ENCODE measurements at places on chromosomes 11 and 22.
A peak's percentile ranks its signal among the peaks of the same experiment; 100 is the strongest.

- no peak for DNase-seq
- H3K36me3 ChIP-seq = no peaks in the 10 kb centered on the region
- no peak overlapping the region for H3K4me3 ChIP-seq
- H3K27me3 ChIP-seq = no peaks in the 10 kb centered on the region
Measured at GRCh38 chr22:28017558-28017820, 98.4 kb upstream of the PITPNB start.

- H3K27me3 ChIP-seq = no peaks in the 10 kb centered on the region
- no peak for DNase-seq
- no peak overlapping the region for H3K4me3 ChIP-seq
- no peaks in the 10 kb centered on the region for H3K36me3 ChIP-seq
- H3K27ac ChIP-seq = no peak overlapping the region
Measured at GRCh38 chr11:12531681-12532080, 142.5 kb upstream of the TEAD1 start.

DNA sequence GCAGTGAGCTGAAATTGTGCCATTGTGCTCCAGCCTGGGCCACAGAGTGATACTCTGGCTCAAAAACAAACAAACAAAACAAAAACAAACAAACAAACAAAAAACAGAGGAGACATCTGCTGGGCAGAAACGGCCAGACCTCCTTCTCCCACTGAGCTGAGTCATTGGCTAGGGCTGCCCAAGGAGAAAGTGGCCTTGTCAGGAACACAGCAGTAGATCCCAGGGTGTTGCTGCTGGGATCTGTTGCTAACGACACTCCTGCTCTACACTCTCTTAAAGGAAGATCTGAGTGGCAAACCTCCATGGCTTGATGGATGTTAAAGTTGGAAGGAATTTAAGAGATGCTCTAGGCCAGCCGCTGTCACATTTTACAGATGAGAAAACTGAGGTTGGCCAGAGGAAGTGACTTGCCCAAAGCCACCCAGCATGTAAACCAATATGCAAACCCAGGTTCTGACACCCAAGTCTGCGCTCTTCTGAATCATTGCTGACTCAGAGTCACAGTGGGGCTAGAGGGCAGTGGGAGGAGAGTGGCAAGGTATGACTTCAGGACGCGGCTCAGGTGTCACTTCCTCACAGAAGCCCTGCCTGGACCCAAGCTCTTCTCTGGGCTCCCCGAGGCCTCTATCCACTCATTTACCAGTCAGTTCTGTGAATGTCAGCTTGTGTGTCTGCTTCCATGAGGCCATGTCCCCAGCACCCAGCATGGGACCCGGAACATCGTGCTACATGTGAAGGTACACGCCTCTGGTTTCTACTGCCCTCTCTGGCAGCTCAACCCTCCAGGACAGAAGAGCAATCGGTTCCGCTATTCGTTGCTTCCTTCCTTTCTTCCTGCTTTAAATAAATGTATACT is 11.3 kb upstream of the GDPD5 start:
- H3K36me3 ChIP-seq = no peaks in the 10 kb centered on the region
- H3K27me3 ChIP-seq = no peaks in the 10 kb centered on the region
- H3K4me3 ChIP-seq = no peak overlapping the region
- DNase-seq = no peak
- H3K4me1 ChIP-seq = no peaks in the 10 kb centered on the region

GRCh38 chr22:41979423-41980250 is 10.4 kb downstream of the SEPTIN3 start:
- no peaks in the 10 kb centered on the region for H3K36me3 ChIP-seq
- H3K4me1 ChIP-seq = peaks cover 5% of the 10 kb centered on the region
- no peak for DNase-seq
- peaks cover 36% of the 10 kb centered on the region for H3K27me3 ChIP-seq
- no peak overlapping the region for H3K4me3 ChIP-seq

- H3K36me3 ChIP-seq = no peaks in the 10 kb centered on the region
- no peak for DNase-seq
- H3K27ac ChIP-seq = no peak overlapping the region
- H3K4me1 ChIP-seq = no peaks in the 10 kb centered on the region
- H3K4me3 ChIP-seq = no peak overlapping the region
- H3K27me3 ChIP-seq = peaks cover 32% of the 10 kb centered on the region
Measured at GRCh38 chr11:117781627-117782026, 15.4 kb downstream of the DSCAML1 start.

DNA sequence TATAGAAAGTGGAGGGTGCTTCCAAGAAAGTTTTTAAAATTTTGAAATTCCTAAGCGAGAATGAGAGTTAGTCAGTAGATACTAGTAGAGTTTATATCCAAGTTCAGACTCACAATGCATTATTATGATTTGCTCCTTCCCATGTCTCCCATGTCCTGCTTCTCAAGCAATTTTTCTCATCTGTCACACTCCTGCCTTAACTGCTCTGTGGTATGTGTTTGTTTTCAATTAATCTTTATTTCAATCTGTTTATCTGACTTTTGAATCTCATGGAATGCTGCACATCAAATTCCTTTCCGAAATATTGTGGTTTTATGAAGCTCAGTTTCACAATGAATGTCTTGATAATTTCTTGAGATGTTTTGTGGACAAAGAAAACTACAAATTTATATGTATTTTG is 18.1 kb downstream of the THY1 start:
- H3K27me3 ChIP-seq = no peaks in the 10 kb centered on the region
- no peak overlapping the region for H3K27ac ChIP-seq
- DNase-seq = no peak

- no peaks in the 10 kb centered on the region for H3K27me3 ChIP-seq
- peak overlapping the region; percentile 80 for H3K27ac ChIP-seq
Measured at GRCh38 chr11:48002561-48002960, 22.2 kb downstream of the PTPRJ start.

- no peak for DNase-seq
- peaks cover 9% of the 10 kb centered on the region for H3K4me1 ChIP-seq
- no peak overlapping the region for H3K27ac ChIP-seq
- H3K27me3 ChIP-seq = no peaks in the 10 kb centered on the region
Measured at GRCh38 chr11:125070699-125071254, 7.7 kb downstream of the SLC37A2 start.

- H3K36me3 ChIP-seq = no peaks in the 10 kb centered on the region
- H3K27me3 ChIP-seq = no peaks in the 10 kb centered on the region
- H3K4me1 ChIP-seq = no peaks in the 10 kb centered on the region
- no peak overlapping the region for H3K27ac ChIP-seq
- no peak overlapping the region for H3K4me3 ChIP-seq
- no peak for DNase-seq
Measured at GRCh38 chr11:117126223-117126965, 17.7 kb upstream of the PAFAH1B2 start.

- DNase-seq = no peak
Measured at GRCh38 chr11:28176351-28176750, 68.2 kb downstream of the METTL15 start.

GRCh38 chr22:37519268-37520195 is at the start of gene CARD10:
Gene CARD10, minus strand, starts transcription at chr22:37519415. Its CDS starts 215 bp downstream, at chr22:37519200.
- H3K27me3 ChIP-seq = peaks cover 79% of the 10 kb centered on the region
- H3K36me3 ChIP-seq = no peaks in the 10 kb centered on the region
- no peak within 1 kb of the TSS for H3K4me3 ChIP-seq
- DNase-seq = no peak

DNA sequence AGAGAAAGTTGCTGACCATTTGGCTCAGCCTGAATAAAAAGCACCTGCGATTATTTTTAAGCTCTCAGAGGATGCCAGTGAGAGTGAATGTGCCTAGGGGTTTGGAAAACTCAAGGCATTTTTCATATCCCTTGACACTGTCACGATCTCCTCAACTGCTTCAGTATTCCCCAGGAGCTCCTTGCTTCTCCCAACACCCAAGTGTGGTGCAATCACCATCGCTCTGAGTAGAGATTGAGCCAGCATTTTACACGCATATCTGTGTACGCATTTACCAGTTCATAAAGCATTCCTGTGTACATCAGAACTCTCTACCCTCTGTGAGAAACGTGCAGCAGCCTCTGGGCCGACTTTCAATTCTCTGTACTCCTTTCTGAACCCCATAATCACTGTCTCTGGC is 1.3 kb downstream of the SRRD start:
- H3K27me3 ChIP-seq = no peaks in the 10 kb centered on the region
- peaks cover 24% of the 10 kb centered on the region for H3K36me3 ChIP-seq
- no peak overlapping the region for H3K27ac ChIP-seq
- no peak overlapping the region for H3K4me3 ChIP-seq
- peaks cover 39% of the 10 kb centered on the region for H3K4me1 ChIP-seq

GRCh38 chr11:77753230-77753629 is 67.3 kb downstream of the RSF1 start:
- H3K27me3 ChIP-seq = no peaks in the 10 kb centered on the region
- peaks cover 10% of the 10 kb centered on the region for H3K36me3 ChIP-seq
- H3K27ac ChIP-seq = no peak overlapping the region
- H3K4me3 ChIP-seq = no peak overlapping the region

- no peak overlapping the region for H3K27ac ChIP-seq
- peaks cover 5% of the 10 kb centered on the region for H3K4me1 ChIP-seq
- no peaks in the 10 kb centered on the region for H3K27me3 ChIP-seq
- no peak for DNase-seq
Measured at GRCh38 chr22:35785181-35785923, 67.7 kb downstream of the APOL5 start.

- H3K27me3 ChIP-seq = no peaks in the 10 kb centered on the region
- peaks cover 18% of the 10 kb centered on the region for H3K36me3 ChIP-seq
- no peak overlapping the region for H3K27ac ChIP-seq
- H3K4me3 ChIP-seq = no peak overlapping the region
Measured at GRCh38 chr22:28750471-28750881, 8.6 kb downstream of the HSCB start.

DNA sequence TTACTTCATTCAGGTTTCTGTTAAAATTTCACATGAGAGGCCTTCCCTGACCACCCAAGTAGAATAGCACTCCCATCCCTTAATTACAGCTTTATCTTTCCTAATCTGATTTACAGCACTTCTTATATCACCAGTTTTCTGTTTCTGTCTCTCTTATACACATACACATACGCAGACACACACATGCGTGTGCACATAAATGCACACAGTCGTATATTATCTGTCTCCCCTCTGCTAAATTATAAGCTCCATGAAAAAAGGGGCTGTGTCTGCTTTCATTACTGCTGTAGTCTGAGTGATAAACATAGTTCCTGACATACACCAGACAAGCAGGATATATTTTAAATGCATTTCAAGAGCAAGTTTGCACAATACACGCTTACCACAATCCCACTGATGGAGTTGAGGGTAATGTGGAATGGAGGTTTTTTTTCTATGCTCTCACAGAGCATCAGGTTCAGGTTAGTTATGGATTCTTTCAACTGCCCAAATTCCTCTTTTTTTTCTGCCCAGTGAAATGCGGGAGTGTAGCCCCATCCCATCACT is 13.7 kb upstream of the TOP3B start:
- no peak overlapping the region for H3K4me3 ChIP-seq
- H3K27me3 ChIP-seq = peaks cover 5% of the 10 kb centered on the region
- H3K27ac ChIP-seq = no peak overlapping the region
- no peaks in the 10 kb centered on the region for H3K4me1 ChIP-seq
- no peaks in the 10 kb centered on the region for H3K36me3 ChIP-seq

DNA sequence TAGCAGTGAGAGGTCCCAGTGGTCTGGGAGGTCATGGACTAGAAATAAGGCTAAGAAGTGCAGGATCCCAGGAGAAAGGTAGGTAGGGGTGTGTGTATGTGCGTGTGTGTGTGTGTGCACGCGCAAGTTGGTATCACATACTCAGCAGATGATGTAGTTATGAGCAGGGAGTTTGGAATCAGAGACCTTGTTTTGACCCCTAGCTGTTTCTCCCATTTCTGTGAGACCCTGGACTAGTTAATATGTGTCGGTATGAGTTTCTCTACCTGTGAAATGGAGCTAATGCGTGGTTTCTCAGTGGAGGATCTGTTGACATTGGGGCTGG is 1.3 kb downstream of the SERPING1 start:
- H3K27me3 ChIP-seq = no peaks in the 10 kb centered on the region
- H3K4me1 ChIP-seq = no peaks in the 10 kb centered on the region
- H3K4me3 ChIP-seq = no peak overlapping the region
- H3K36me3 ChIP-seq = no peaks in the 10 kb centered on the region
- no peak overlapping the region for H3K27ac ChIP-seq

GRCh38 chr11:2100361-2101170 is 38.6 kb downstream of the IGF2 start:
- H3K27me3 ChIP-seq = no peaks in the 10 kb centered on the region
- H3K27ac ChIP-seq = no peak overlapping the region
- no peak for DNase-seq
- no peaks in the 10 kb centered on the region for H3K36me3 ChIP-seq
- no peak overlapping the region for H3K4me3 ChIP-seq

DNA sequence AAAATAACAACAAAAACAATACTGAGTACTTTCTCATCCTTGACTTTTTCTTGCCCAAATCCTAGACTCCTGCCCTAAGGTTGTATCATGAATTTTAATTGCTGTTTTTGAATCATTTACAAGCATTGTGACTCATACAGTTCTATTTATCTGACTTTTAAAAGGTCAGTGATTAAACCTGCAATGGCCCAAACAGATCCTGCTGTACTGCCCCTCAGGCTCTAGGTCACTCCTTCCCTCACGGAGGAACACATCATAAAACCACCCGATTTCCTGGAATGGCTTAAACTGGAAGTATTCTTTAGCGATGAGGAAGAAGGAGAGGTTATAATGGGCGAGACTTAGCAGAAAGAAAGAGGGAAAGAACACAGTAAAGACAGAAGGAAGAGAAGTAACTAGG is 12.3 kb downstream of the ARFGAP3 start:
- H3K4me1 ChIP-seq = no peaks in the 10 kb centered on the region
- peaks cover 13% of the 10 kb centered on the region for H3K36me3 ChIP-seq
- H3K27me3 ChIP-seq = no peaks in the 10 kb centered on the region
- no peak overlapping the region for H3K27ac ChIP-seq
- no peak overlapping the region for H3K4me3 ChIP-seq

Data from thymus (tissue), 14 donors.